ENCODE measurements at places on chromosomes 2 and 18.

DNA sequence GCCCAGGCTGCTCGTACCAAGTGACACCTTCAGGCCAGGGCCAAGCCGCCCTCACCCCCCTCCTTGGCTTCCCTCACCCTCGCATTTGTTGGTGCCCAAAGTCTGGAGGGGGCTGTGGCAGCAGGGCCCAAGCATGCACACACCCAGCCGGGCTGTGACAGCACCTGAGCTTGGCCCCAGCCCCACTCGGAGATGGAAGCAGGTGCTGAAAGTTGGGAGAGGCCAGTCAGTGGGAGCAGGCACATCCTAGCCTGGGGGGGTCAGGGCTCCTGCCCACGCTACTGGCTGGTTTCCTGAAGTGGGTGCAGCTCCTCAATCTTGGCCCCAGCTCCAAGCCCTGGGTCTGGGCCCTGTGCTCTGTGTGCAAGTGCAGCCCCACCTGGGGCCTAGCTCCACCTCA, 228.0 kb downstream of the RDH14 start:
- no peak for DNase-seq

- no peak for DNase-seq
Measured at GRCh38 chr2:62140426-62141141, 55.3 kb upstream of the B3GNT2 start.

GRCh38 chr18:25247725-25248124, 104.2 kb downstream of the ZNF521 start:
- peak; percentile 59 for DNase-seq

DNA sequence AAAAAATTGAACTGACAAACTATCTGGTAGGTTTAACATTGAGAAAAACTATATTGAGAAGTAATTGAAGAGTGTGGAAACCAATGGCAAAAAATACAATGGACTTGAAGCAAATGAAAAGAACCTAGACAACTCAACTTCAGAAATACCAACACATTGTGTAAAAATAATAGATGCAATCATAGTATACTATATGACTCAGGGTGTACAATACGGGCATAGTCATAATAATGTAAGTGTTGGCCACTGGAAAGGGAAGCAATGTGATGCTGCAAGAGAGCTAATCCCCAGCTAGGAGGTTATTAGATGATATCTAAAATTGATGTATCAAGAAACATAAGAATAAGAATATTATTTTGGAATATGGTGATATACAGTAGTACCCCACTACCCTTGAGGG, 45.3 kb downstream of the SMAD7 start:
- no peak for DNase-seq

- DNase-seq, result no peak
Measured at GRCh38 chr2:74880054-74880728, 46.3 kb downstream of the HK2 start.

- DNase-seq, result no peak
Measured at GRCh38 chr2:121282800-121283385, 2.1 kb downstream of the TFCP2L1 start.

DNA sequence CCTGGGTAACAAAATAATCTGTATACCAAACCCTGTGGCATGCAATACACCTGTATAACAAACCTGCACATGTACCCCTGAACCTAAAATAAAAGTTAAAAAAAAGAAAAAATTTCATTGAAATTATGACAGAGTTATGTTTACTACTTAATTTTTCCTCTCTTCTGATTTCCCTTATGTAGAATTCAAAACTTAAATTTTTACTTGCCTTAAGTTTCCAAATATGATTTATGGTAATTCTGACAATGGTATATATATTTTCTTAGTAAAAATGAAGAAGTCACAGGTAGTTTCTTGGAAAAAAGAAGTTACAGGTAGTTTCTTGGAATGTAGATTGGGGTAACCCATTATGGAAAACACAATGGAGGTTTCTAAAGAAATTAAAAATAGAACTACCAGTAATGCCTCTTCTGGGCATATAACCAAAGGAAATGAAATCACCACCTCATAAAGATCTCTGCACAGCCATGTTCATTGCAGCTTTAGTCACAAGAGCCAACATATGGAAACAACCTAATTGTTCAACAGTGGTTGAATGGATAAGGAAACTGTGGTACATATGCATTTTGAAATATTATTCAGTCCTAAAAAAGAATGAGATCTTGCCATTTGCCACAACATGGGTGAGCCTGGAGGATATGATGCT, 164.9 kb downstream of the BABAM2 start:
- DNase-seq, result peak; percentile 47

DNA sequence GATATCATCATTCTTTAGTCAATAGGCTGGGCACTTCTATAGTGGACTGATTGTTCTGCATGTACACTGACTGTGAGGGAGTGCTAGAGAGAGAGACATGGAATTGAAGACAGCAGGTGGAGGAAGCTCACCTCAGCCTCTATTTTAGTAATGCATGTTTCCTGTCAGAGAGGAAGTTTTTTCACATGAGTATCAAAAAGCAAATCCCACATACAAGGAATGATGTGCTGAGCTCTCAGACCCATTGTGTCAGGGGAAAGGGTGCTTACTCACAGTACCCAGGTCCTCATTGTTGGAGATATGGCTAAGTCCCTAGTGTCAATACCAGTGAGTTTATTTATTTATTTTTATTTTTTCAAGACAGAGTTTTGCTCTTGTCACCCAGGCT, 9.9 kb upstream of the CDK15 start:
- DNase-seq, result no peak

DNA sequence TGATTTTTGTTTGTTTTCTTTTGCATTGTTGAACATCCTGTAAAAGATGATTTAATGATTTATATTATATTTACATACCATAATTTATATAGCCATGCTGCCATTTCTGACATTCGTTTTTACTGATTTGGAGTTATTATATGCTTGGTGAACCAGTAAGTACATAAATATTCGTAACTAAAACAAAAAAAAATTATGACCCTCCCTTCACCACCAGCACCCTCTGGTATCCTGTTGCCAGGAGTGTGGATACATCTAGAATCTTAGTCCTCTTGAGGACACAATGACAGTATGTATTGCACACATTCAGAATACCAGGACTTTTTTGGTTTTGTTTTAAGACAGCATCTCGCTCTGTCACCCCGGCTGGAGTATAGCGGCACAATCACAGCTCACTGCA, 43.9 kb upstream of the B3GNT7 start:
- no peak for DNase-seq

DNA sequence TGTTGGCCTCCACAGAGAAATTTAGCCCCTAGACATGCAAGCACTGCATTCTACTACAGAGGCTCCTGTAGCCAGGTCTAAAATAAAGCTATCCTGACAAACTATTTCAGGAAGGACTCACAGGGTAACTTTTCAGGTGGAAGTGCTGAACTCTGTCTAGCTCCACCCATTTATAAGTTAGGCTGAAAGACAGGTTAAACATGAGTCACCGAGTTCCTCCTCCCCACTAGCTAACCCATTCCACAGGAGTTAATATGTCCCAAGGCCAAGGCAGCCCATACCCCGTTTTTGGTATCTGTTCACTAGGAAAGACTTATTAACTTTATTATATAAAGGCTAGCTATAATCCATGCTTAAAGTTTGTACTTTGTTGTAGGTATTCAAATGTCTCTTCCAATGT, 3.5 kb downstream of the CWC22 start:
- no peak for DNase-seq

DNA sequence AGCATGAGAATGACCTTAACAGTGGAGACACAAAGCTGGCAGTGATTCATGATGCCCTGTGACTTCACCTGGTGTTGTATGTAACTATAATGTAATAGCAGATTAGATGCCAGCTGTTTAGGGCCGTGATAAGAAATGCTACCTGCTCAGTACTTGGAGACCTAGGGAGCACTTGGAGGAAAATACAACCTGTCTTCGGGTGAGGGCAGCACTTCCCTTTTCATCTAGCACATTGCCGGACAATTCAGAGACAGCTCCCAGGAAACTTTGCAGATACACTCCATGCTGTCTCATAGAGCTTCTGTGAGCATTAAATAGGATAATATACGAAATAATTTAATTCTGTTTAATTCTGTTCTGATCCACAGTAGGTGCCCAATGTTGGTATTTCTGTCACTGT, 668.5 kb downstream of the TSN start:
- DNase-seq, result no peak

- DNase-seq, result no peak
Measured at GRCh38 chr2:130892793-130893785, 56.4 kb downstream of the ARHGEF4 start.

- no peak for DNase-seq
Measured at GRCh38 chr2:230920167-230920566, 4.9 kb downstream of the GPR55 start.

- no peak for DNase-seq
Measured at GRCh38 chr2:136441979-136442714, 323.2 kb upstream of the THSD7B start.

GRCh38 chr2:84904717-84905174, 710 bp upstream of the TMSB10 start:
- peak; percentile 41 for DNase-seq

- DNase-seq, result no peak
Measured at GRCh38 chr2:132478461-132479105, 62.0 kb downstream of the GPR39 start.

- DNase-seq, result no peak
Measured at GRCh38 chr2:175698061-175698460, 304.0 kb downstream of the LNPK start.

DNA sequence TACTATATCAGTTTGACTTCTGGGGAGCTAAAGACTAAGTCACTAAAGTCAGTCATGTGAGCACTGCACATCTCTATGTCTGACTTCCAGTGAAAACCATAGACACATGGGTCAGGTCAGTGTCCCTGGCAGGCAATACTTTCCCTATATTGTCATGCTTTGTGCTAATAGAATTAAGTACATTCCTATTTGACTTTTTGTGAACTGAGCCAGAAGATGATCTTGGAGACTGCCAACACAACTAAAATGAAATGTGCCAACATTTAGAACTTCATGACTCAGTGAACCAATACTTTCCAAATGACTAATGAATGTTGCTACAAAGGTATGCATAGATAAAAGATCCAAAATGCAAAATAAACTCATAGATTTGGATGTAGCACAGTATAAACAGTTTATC, 820.8 kb upstream of the FAM98A start:
- DNase-seq, result no peak

- no peak for DNase-seq
Measured at GRCh38 chr2:107721178-107721577, 105.5 kb upstream of the RGPD4 start.

GRCh38 chr18:74190086-74190485, 41.8 kb downstream of the TIMM21 start:
- no peak for DNase-seq

DNA sequence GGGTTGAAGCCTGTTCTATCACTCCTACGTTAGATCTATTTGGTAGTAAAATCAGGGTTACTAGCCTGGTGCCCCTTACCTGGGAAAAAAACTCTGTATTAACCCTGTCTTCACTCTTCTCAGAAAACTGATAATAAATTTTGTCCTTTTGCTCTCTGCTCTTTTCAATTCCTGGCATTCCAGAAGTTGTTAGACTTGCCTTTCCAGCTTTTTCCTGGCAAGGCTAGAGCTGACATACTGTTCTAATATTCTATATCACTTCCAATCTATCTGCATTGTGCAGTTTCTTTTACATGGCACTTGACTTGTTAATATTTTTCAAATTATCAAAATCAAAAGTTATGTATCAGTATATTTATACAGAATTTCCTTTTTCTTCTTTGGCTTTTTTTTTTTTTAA, 162.2 kb downstream of the FIGN start:
- no peak for DNase-seq

GRCh38 chr2:241842620-241843211, 16.0 kb downstream of the PDCD1 start:
- no peak for DNase-seq

- DNase-seq, result no peak
Measured at GRCh38 chr2:128635361-128635900, 316.8 kb upstream of the HS6ST1 start.

GRCh38 chr2:168626096-168626495, 170.0 kb downstream of the CERS6 start:
- DNase-seq, result no peak

- DNase-seq, result no peak
Measured at GRCh38 chr18:47696870-47697269, 233.6 kb downstream of the SMAD2 start.

DNA sequence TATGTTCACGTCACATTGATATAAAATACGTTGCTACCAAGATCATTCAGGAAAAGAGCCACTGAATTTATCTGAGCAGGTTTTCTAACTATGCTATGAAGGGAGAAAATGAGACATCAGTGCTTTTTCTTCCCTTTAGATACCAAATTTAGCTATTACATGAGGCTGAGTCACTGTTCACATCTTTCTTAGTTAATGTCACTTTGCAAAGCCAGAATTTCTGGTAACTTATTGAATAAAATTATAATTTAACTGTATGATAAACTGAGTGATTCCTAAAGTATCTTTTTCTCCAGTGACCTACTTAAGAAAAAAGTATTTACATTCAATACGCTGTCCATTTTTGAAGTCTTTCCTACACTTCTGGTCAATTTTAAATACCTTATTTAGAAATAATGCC, 22.7 kb downstream of the C1D start:
- no peak for DNase-seq

GRCh38 chr2:95010126-95010525, 15.4 kb upstream of the MAL start:
- no peak for DNase-seq

DNA sequence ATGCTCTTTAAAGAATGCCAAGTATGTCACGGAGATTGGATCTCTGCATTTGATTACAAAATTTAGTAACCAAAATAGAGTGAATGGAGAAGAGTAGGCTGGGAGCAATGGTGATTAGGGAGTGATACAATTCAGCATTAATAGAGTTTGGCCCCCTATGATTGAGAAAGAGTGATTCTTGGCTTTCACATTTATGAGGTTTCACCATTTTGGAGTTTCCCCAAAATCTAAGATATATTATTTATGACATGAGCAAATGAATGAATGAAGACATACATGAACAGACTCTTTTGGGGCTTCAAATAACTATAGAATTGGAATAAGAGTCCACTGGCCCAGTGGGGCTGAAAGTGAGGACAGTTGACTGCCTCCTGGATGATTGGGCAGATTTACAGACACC, 255.2 kb downstream of the LPIN1 start:
- no peak for DNase-seq

DNA sequence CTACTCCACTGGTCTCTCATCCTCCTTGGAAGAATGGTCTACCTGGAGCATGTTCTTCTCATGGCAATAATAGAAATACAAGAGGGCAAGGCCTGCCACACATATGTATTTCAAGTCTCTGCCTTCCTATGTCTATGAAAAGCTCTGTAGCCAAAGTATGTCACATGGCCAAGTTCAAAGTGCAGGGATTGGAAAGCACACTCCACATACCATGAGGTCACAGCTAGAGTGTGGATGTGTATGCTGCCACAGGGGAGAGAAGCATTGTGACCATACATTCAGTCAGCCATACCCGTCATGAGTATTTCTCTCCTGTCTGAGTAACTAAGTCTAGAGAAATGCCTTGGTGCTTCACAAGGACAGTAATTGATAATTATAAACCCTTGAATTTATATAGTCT, 8.8 kb upstream of the EIF2AK3 start:
- no peak for DNase-seq

- DNase-seq, result no peak
Measured at GRCh38 chr2:6893876-6894482, 16.4 kb downstream of the RSAD2 start.

GRCh38 chr2:193774166-193774565, 1579.4 kb upstream of the TMEFF2 start:
- no peak for DNase-seq

- no peak for DNase-seq
Measured at GRCh38 chr2:29281086-29281915, 166.1 kb downstream of the CLIP4 start.

Data from endothelial cell of umbilical vein (primary cell).